ENCODE measurements at places on chromosomes 1 and 21.

GRCh38 chr1:85550784-85551516 lies 29.6 kb upstream of the CCN1 start:
- DNase-seq = no peak

DNA sequence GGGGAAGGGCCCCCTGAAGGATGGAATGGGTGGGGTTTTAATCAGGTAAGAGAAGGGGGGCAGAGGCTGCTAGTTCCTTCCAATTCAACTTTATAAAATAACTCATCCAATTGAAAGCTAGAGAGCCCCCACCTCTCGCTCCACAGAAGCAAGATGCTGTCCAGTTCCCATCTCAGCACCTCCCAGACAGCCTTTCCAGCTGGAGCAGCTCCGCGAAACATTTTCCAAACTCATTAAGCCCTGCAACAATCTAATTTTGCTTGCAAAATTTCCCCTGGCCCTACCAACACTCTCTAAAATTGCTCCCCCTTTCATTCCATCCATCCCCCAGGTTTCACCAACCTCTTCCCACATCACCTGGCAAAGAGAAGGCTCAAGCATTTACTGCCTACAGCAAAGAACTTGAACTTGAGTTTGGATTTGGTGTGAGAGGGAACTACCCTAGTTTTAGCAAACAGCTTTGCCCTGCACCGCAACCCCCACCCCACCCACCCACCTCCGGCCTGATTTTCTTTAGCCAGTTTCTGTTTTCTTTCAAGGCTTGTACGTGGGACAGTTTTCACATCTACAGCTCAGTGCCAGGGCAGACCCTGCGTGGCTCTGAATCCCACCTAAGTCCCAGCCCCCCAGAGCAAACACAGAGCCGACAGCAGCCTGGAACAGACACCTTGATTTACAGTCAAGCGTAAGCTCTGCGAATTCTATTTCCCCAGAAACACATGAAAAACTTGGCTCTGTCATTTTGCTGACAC lies 46.7 kb downstream of the SYF2 start:
- DNase-seq = no peak

GRCh38 chr1:54608566-54609230 lies 14.6 kb downstream of the FAM151A start:
- no peak for DNase-seq

GRCh38 chr21:39650306-39650705 lies 37.6 kb downstream of the B3GALT5 start:
- DNase-seq = no peak

DNA sequence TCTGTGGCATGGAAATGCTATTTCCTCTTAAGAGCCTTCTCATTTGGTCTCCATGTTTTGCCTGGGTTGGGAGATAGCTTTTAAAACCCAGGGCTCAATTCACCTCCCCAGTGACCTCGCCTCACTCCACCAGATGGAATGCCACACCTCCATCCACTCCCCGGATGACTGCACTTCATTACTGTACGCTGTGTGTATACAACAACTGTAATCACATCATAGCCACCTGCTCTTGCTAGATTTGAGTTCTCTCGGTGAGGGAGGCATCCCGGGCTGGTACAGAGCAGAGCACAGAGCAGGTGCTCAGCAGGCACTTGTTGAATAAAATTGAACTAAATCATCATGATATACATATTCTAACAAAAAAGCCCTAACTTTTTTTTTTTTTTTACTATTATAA lies 26.0 kb downstream of the SDE2 start:
- DNase-seq = no peak

DNA sequence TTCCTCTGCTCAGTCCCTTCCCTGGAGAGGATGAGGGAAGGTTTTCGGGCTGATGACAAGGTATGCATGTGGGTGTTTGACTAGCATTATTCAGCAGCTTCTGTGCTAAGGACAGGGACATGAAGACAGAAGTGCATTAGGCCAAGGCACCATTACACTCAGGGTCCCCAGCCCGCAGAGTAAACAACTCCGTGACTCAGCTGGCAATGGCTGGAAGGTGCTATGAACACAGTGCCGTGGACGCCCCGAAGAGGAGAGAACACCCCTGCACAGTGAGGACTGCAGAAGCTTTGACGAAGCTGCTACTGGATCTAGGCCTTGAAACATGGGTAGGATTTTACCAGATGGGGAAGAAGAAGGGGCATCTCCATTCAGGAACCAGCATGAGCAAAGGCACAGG lies 13.7 kb upstream of the EPS8L3 start:
- DNase-seq = no peak
